ENCODE measurements at places on chromosomes 16 and 17.

DNA sequence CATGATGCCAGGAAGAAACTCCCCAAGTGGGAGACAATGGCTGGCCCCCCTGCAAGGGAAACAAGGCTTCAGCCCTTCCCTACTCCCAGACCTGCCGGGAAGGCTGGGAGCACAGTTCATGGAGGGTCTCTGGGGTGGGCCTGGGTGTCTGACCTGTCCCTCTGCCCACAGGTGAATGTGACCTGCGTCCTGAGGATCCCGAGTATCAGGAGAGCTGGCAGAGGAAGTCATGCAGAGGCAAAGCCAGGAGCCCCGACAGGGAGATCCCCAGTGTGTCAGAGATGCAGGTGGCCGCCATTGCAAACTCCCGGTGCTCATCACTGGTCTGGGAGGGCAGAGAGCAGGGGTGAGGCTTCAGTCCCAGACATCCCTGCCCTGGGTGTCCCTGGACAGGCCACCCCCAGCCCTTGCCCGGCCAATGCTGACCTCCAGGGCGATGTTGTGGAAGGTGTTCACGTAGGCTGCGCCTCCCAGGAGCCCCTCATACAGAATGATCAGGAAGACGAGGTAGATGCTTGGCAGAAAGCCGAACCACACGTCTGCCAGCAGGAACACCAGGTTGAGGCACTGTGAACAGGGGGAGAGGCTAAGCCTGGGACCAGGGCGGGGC, 5.3 kb upstream of the NPIPB7 start:
- DNase-seq, result no peak

DNA sequence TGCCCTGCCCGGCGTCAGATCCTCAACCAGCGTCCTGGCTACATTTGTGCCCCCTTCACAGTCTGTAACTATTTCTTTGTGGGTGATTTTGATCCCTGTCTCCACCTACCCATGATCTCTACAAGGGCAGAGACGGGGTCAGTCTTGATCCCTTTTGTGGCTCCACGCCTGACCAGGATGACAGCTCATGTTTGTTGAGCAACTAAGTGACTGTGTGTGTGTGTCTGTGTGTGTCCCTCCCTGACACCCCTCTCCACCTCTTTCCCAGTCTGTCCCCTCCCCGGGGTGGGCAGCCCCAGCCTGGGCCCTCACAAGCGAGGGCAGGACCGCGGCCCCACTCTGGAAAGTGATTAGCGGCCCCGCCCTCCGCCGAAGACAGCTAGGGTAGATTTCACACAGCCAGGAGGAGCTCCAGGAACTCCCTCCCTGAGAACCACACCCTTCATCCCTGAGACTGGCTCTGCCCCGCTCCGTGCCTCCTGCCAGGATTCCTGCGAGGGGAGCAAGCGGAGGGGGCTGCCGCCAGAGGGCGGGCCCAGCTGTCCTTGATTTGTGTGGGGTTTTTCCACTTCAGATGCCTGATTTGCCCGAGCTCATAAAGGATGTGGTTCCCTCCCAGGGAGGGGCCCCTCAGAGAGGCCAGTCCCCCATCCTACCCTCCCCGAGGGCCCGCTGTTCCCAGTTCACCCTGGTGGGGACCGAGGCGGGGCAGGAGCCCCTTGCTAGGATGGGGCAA, 5.3 kb upstream of the HS3ST6 start:
- no peak for DNase-seq

GRCh38 chr17:42111871-42112551, 503 bp downstream of the DHX58 start:
- DNase-seq, result peak; percentile 23

- peak; percentile 34 for DNase-seq
Observed at GRCh38 chr17:31008374-31009041, 37.7 kb downstream of the RNF135 start.

GRCh38 chr17:34219405-34219804, 35.7 kb upstream of the CCL2 start:
- DNase-seq, result no peak

- no peak for DNase-seq
Observed at GRCh38 chr16:78433116-78433515, 333.7 kb downstream of the WWOX start.
